Daoy (cell line): ENCODE measurements at places on chromosomes 12 and 14.

DNA sequence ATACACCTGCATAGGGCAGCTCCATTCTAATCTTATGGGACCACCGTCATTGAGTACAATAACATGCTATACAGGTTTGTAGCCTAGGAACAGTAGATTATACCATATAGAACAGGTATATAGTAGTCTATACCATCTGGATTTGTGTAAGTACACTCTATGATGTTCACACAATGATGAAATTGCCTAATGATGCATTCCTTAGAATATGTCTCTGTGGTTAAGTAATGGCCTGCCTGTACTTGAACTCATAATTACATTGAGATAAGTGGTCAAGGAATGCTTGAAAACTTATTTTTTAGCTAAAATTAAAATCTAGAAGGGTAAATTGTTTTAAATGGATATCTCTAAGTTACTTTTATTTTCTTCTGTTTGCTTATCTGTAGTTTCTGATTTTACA is 152.7 kb downstream of the SRGAP1 start:
- DNase-seq = no peak

DNA sequence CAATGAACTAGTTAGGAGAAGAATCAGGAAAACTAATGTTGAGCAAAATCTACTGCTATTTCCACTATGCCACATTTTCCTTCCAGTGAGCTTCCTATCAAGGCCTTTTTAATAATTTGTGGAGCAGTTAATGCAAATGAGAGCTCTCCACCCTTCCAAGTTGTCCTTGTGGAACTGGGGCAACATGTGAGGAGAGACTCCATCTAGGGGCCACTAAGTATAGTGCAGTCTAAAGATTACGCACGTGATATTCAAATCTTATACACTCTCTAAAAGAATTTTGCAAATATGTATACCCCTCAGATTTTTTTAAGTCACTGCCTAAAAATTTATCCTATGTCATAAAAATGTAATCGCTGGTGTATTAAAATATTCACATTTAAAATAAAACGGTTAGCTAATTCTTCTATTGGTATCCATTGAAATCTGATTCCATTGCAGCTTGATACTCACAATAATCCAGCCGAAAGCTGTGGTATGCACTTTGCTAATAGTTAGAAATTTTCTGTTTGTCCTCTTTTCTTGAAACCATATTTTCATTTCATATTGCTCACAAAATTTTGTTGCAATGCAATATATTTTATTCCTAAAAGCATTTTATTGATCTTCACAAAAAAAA is 100.1 kb downstream of the PAH start:
- peak; percentile 15 for DNase-seq

DNA sequence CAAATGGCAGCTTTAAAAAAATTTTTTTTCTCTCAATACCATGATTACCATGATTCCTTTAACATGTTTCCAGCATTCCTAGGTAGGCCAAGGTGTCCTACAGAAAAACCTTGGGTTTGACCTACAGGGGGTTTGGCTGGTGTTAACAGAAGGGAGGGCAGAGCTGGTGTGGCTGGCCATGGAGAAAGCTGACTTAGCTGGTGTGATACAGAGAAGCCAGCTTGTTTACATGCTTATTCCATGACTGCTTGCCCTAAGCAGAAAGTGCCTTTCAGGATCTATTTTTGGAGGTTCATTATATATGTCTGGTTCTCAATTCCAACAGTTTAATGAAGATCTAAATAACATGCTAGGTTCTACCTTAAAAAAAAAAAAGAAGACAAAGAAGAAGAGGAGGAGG is 68.6 kb downstream of the EEA1 start:
- no peak for DNase-seq

GRCh38 chr12:56958422-56958821 is 1.0 kb upstream of the RDH16 start:
- DNase-seq = no peak

DNA sequence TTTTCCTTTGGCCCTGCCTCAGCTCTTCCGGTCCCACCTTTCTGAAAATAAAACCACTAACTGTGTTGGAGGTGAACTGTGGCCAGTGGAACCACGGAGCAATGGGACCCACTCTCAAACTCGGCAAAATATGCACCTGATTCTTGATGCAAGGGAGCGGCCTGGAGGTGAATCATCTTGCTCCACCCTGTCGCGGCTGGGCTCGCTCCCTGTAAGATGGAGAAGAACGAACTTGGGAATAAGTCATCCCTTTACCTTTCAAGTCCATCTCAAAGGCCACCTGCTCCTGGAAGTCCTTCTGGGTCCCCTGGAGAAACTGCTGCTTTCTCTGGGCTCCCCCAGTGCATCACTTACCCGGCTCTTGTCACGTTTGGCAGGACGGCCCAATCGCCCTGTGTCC is 309.9 kb downstream of the BCL11B start:
- no peak for DNase-seq

DNA sequence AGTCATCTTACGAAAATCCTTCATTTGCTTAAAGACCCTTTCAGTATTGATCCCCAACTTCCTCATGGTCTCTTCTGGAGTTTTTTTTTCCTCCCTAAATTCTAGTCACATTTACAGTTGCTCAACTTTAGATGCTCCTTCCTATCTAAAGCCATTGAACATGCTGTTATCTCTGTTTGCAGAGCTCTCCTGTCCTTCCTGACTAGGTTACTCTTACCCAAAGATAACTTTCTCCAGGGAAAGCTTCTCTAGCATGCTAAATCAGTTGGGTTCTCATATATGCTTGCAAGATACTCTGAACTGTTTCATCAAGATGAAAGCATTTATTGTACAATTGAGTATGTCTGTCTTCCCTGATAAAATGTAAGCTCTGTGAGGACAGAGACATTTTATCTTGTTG is 1.8 kb upstream of the RAB21 start:
- DNase-seq = no peak

DNA sequence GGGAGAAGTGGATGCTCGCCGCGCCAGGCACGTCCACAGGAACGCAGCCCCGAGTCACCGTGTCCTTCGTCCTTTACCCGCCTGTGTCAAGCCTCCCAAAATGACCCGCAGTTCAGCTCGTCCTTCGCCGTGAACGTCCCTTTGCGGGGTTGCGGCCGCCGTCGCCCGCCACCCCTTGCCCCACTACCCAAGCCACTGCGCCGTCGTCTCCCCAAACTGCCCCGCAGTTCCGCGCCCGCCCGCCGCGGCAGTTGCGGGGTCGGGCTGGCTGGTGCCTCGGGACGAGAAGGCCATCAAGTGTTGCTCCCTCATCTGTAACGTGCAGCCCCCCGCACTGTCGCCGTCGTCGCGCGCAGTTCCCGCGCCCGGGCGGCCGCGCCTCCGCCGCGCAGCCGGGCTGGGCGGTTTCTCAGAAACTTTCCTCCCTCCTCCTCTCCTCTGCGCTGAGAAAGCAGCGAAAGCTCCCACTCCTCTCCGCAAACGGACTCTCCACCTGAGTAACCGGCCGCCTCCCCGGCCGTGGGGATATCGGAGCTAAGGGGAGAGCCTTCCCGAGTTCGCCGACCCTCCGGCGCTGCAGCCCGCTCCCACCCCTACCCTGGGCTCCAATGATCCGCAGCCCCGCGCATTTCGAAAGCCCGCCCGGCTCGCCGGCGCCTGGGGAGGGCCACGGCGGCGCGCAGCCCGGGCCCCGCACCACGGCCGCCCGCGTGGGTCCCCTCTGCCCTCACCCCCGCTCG is 6.7 kb downstream of the CDKN1B start:
- peak; percentile 39 for DNase-seq

DNA sequence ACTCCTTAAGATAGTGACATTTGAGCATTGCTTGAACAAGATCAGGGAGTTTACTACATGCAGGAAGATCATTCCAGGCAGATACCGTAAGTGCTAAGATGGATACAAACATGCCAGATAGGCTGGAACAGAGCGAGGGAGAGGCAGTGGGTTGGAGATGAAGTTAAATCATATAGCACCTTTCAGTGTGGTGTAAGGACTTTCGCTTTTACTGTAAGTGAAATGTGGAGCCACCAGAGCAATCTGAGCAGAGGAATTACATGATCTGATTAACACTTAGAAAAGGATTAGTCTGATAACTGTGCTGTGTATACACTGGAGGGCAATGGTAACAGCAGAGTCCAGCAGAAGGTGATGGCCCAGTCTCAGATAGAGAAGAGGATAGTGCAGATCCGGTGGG is 163.0 kb upstream of the SSTR1 start:
- DNase-seq = no peak

DNA sequence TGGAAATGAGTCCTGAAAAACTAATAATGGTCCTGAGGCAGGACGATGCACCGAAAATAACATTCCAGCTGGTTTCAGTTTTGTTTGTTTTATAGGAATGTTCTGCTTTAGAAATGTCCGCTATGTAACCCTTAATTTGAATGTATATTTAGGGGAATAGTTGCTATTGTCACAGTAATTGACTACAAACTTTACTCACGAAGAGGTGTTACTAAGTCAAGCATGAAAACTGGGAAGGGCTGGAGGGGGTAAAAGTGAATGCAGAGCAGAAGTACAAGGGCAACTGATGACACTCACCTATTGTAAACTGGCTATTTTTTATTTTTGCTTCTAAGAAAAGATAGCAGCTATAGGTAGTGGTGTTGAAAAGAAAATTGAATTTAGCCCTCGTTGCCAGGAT is 230.7 kb upstream of the SYT10 start:
- no peak for DNase-seq

GRCh38 chr12:2347137-2347843 is 294.5 kb downstream of the CACNA1C start:
- DNase-seq = no peak

- no peak for DNase-seq
Measured at GRCh38 chr14:54489731-54490444, 1.1 kb upstream of the GMFB start.

- DNase-seq = peak; percentile 84
Measured at GRCh38 chr12:92759634-92760268, 57.0 kb downstream of the PLEKHG7 start.

- no peak for DNase-seq
Measured at GRCh38 chr14:43169722-43170121, 1337.4 kb downstream of the FSCB start.

GRCh38 chr14:77208291-77208978 is 26.8 kb downstream of the TMEM63C start:
- DNase-seq = peak; percentile 80

- no peak for DNase-seq
Measured at GRCh38 chr12:121778567-121779421, 14.7 kb downstream of the RHOF start.

- DNase-seq = no peak
Measured at GRCh38 chr12:121345151-121345815, 6.9 kb downstream of the ANAPC5 start.

GRCh38 chr14:23539248-23540140 is 12.1 kb downstream of the ZFHX2 start:
- peak; percentile 44 for DNase-seq

- DNase-seq = no peak
Measured at GRCh38 chr12:74801625-74802024, 264.0 kb downstream of the ATXN7L3B start.

- DNase-seq = no peak
Measured at GRCh38 chr12:102120564-102120873, 536 bp downstream of the PARPBP start.

GRCh38 chr14:70096866-70097265 is 91.9 kb downstream of the SLC8A3 start:
- peak; percentile 29 for DNase-seq

- peak; percentile 85 for DNase-seq
Measured at GRCh38 chr12:53049571-53050318, at the start of gene TNS2. Gene TNS2, plus strand, starts transcription at chr12:53050065. Its CDS starts 121 bp downstream, at chr12:53050186.

DNA sequence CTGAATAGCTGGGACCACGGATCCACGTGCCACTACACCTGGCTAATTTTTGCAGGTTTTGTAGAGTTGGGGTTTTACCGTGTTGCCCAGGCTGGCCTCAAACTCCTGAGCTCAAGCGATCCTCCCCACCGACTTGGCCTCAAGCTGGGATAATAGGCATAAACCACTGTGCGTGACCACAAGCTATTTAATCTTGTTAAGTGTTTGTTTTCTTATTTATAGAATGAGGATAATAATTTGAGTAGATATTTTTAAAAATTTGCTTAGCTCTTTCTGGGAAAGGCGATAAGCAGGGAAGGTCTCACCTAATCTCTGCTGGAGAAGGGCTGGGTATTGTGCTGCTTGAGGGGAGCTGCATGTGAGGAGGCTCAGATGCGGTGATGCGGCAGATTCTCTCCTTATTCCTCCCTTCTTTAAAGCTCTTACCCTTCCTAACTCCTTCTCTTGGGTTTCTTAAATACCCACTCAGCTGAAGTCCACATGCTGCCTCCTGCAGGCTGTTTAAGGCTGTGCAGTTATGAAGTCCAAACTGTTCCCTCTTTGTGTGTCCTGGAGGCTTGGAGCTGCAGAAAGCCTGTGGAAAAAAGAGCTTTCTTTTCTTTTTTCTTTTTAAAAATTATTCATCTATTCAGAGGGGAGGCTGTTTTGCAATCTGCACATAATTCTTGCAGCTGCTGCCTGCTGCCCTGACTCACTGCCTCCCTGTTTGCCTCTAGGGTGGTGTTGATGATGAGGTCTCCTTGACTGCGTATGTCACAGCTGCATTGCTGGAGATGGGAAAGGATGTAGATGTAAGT is 37.9 kb downstream of the A2ML1 start:
- peak; percentile 15 for DNase-seq

DNA sequence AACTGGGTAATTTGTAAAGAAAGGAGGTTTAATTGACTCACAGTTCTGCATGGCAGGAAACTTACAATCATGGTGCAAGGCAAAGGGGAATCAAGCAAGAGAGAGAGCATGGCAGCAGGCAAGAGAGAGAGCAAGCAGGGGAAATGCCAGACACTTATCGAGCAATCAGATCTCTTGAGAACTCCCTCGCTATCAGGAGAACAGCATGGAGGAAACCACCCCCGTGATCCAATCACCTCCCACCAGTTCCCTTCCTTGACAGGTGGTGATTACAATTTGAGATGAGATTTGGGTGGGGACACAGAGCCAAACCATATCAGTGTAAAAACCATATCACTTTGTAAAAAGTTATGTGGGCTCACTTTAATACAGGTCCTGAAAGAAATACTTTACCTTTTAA is 56.4 kb upstream of the NEDD1 start:
- no peak for DNase-seq

GRCh38 chr12:96338852-96339471 is 61.3 kb downstream of the CDK17 start:
- no peak for DNase-seq

DNA sequence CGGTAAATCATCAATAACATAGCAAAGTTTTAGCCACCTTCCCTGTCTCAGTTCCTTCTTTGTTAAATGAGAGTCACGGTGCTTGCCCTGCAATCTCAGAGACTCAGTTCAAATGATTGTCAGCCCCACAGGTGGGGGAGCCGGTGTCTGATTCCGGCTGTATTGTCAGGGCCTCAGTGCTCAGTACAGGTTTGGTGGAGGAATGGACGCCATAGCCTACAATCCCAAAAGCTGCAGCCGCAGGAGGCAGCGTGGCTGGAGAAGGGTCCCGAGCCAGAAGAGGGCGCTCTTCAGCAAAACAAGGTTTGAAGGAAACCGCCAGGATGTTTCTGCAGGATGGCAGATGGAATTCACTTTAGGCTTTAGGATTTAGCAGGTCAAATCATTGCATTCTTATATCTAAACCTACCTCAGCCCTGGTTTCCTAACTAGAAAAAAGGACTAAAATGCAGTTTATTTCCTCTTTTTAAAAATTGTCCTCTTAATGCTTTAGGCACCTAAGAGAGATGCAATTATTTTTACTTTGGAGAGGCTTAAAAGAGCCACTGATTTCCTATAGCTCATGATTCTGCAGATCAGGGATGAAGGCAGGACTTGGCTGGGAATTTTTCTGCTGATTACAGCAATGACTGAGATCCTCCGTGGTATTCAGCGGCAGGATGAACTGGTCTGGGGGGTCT is 29.2 kb downstream of the FOS start:
- DNase-seq = peak; percentile 85
